ENCODE measurements at places on chromosomes 1 and 21. TPM values are rescaled to one million over a fixed set of nuclear protein-coding genes. Genes with fewer than 3 reads are reported as not detected.

Gene MYOM3
- polyA plus RNA-seq: 0.15 TPM

- no peak for DNase-seq
Measured at GRCh38 chr21:38994042-38994441, 188.3 kb downstream of the ETS2 start.

GRCh38 chr1:54278941-54279422 is 79.0 kb downstream of the MRPL37 start:
- DNase-seq: no peak

DNA sequence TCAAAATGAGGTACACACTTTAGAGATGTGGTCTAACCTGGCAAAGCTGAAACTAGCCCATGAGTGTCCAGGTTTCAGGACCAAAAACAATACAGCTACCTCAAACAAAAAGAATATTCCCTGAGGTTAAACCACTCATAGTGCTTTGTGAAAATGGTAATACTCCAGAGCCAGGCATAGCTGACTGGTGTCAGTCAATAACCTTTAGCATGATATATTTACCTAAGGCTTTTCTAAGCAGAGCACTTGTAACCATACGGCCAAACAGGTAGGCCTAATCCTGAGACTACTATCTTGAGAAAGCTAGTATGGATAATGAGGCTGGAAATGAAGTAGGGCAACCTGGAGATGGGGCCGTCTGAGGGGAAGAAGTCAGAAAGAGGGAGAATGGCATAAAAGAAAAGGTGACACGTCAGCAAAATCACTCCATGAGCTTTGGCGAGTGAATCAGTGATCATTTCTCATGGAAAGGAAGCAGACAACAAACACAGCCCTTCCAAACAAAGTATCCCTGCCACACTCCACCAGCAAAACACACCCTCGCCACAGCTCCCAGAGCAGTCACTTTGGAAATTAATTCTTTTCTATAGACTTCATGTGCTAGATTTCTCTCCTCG is 1.7 kb upstream of the LRRC52 start:
- DNase-seq: no peak

DNA sequence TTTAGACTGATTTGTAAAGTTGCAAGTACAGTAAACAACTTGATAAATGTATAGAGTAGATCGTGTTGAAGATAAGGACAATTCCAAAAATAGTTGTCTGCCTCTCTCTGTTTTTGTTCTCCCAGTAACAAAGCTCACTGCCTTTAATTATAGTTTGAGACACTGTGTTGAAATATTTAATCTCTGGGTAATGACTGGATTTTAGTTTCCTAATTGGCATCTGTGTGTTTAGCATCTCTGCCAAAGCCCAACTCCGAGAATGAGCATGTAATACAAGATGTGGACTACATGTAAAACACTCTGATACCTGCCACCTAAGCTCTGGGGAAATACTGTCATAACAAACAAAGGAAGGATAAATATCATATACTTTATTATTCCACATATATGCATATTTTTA is 27.7 kb upstream of the SDE2 start:
- DNase-seq: no peak

DNA sequence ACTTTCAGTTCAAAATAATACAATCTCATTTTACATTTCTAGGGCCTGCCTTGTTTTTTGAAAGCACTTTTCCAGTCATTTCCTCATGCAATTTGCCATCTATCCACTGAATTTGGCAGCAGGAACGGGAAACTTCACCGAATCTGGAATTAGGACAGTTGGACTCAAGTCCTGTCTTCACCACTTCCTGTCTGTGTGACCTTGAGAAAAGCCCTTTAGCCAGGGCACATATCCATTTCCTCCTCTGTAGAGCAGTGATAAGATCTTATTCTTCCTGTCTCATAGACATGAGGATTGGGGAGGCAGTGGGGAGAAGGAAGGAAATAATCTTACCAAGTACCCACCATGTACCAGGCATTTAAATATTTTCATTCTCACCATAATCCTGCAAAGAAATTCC is 12.0 kb downstream of the VAV3 start:
- no peak for DNase-seq

Gene OR2G6
- not detected for polyA plus RNA-seq

DNA sequence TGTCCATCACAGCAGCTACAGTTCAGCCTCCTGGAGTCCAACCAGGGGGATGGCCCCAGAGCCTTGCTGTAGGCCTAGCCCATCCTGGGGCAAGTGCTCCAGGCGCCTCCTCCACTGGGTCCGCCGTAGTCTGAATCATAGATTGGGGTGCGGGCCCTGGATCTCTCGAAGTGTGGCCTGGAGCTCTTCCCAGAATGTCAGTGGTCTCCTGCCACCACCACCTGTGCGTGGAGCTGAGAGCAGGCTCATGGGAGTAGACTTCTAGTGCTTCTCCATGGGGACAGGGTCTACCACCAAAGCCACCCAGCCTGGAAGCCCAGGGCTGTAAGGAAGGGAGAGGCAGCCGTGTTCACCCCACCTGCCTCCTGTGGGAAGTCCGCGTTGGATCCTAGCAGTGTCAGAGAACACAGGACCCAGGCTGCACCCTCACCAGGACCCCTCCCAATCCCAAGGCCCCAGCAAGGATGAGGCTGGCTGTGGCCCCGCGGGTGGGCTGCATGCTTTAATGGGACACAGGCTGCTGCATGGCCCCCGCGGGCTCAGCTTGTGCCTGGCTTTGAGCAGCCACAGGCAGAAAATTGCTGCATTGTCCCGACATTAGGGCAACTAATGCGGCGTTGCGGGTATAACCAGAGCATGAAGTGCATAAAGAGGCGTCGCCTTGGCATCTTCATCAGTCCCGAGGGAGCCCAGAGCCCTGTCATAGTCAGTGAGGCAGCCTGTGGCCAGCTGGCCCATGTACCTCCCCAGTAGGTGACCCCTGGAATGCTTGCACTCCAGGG is 735 bp upstream of the HES3 start:
- DNase-seq: no peak

Data from foreskin keratinocyte (primary cell).